ENCODE measurements at places on chromosomes 4 and X.
A peak's percentile ranks its signal among the peaks of the same experiment; 100 is the strongest.

DNA sequence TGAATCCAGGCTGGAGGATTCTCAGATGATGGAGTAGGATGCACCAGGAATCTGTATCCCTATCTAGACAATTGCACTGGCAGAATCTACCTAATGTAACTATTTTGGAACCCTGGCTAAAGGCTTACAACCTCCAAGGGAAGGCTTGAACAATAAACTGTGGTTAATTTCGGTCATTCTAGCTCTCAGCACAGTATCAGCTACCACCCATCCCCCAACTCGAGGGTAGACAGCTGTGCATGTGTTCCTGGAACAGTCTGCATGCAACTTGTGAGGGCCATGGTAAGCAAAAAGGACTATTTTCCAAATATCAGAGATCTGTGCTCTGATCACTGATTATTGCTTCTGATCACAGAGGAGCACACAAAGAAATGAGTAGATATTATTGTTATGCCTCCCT, 34.0 kb downstream of the ELF2 start:
- DNase-seq, result no peak

DNA sequence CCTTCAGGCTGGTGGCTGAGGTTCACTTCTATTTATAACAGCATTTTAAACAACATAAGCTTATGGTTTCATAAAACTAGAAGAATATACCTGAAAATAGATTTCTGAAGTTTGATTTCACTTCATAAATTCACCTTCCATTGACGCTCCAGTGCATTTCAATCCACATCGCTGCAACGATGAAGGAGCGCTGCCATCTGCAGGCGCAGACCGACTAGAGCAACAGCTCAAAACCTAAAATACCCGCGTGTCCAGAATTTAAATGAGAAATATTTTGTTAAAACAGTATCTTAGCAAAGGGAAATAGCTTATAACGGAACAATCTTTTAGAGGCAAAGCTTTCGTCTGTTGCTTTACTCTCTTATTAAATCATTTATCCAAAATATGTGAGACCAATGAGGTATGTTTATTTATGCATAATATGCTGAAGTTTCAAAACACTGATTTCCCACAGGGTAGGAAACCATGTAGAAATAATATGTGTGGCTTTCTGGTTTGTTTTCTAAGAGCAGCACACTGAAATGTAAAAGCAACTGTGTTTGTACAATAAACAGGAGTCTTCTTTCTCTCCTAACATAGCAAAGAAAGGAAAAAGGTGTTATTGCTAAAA, 816.4 kb upstream of the FRG1 start:
- DNase-seq, result no peak

DNA sequence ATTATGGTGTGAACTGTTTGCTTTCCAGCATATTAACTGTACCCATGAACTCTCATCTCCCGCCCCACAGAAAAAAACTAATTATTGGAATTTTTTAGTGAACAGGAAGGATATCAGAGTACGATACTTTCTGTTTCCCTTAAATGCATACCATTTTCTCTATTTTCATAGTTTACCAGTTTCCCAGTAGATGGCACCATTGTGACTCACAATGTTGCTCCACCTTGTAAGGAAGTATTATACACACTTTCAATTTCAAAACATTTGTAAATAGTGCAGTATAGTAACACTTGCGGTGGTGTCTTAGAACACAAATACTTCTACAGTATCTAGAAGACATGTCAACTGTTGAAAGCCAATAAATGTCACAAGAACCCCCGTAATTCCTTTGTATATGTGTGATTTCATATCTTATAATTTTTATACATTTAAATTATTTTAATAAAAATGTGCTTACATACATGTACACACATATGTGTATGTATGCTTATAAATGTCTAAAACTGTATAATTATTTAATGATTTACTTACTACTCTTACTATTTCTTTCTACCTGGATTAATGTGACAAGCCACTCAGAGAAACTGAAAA, 167.3 kb downstream of the SLIT2 start:
- DNase-seq, result peak; percentile 35

DNA sequence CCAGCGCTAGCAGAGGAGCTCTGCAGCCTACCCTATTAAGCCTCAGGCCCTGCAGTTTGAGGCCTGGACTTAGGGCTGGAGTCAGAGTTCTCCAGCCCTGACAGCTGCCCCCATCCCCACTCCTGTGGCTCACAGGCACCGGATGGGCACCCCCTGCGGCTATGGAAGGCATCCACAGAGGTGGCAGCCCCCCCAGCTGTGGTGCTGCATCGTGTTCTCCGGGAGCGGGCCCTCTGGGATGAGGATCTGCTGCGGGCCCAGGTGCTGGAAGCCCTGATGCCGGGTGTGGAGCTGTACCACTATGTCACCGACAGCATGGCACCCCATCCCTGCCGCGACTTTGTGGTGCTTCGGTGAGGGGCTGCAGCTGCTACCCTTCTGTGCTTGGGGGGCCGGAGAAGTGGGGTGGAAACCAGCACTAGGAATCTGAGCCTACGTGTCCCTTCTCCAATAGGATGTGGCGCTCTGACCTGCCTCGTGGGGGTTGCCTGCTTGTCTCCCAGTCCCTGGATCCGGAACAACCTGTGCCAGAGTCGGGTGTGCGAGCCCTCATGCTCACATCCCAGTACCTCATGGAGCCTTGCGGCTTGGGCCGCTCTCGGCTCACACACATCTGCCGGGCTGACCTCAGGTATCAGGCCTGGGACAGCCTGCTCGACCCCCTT, 76.2 kb downstream of the STARD8 start:
- no peak for DNase-seq

GRCh38 chr4:165464813-165465381, 86.1 kb downstream of the CPE start:
- peak; percentile 59 for DNase-seq

- no peak for DNase-seq
These were observed 14.8 kb downstream of the RPL34 start for GRCh38 chr4:108635070-108635655.

- DNase-seq, result no peak
These were observed 1430.0 kb downstream of the ARAP2 start for GRCh38 chr4:34814266-34814665.

GRCh38 chr4:100641336-100641735, 123.5 kb upstream of the EMCN start:
- DNase-seq, result no peak

DNA sequence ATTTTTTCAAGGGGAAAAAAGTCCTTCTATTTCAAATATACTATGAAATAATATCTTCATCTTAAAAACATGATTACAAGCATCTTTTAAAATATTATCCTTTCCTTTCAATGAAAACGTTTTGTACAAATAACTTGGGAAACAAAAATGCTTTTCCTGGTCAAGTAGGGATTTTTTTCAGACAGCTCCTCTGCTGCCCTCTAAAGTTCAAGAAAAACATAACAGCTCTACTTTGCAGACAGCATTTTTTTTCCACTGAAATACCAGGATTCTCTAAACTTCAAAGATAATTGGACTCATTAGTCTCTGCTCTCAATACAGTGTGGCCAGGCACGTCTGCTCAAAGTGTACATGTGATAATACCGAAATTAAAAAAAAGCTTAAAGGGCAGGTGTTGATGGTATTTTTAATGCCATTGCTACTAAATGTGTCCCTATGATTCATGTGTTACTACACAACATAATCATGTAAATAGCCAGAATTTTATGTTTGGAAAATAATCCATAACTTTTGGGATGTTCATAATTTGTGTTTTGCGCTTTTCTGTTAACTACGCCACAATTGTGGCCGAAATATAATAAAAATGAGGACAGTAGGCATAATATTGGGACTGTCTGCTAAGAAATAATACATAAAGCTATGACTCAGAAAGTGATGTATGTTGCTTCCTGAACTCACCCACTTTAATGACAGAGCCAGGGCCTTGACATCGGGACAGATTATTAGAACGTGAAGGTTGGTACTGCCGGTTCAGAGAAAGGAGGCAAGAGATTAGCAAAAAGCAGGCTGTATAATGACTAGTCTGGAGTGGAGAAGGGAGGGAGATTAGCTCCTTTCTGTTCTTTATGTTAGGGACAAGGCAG, 478.9 kb downstream of the KCNIP4 start:
- DNase-seq, result peak; percentile 7
